ENCODE measurements at places on chromosomes 3 and 15. TPM values are rescaled to one million over a fixed set of nuclear protein-coding genes. Genes with fewer than 3 reads are reported as not detected.

Gene WDR93
- 0.36 TPM for total RNA-seq

Gene C3orf49
- not detected for total RNA-seq

Gene CACNA2D3
- total RNA-seq: under 0.01 TPM

Gene SLCO2A1
- 0.36 TPM for total RNA-seq

Gene RCCD1
- total RNA-seq: 11.2 TPM

Gene RTP4
- 2.7 TPM for total RNA-seq

Gene LRRK1
- 15.2 TPM for total RNA-seq

Gene IQCF5
- not detected for total RNA-seq

Gene ECE2
- not detected for total RNA-seq

Gene INTS14
- 31.5 TPM for total RNA-seq

Gene SLC24A5
- not detected for total RNA-seq

Gene KLHL40
- not detected for total RNA-seq

Gene ALS2CL
- 1.1 TPM for total RNA-seq

Gene ZNF385D
- 2.9 TPM for total RNA-seq

Gene ALDH1L1
- total RNA-seq: not detected

Gene CYP8B1
- total RNA-seq: not detected

Gene LSAMP
- total RNA-seq: 3.3 TPM

Gene MINAR1
- total RNA-seq: 2.5 TPM

Gene CPLX3
- not detected for total RNA-seq

Gene GCSAM
- total RNA-seq: 0.36 TPM

Gene THRB
- total RNA-seq: 0.36 TPM

Gene DPH6
- 20.6 TPM for total RNA-seq

Gene DBR1
- total RNA-seq: 17.1 TPM

Gene ABHD6
- 5.1 TPM for total RNA-seq

Gene ZNF592
- total RNA-seq: 11.2 TPM

All from osteoblast (primary cell).